ENCODE measurements at places on chromosomes 13 and 19. TPM values are rescaled to one million over a fixed set of nuclear protein-coding genes. Genes with fewer than 3 reads are reported as not detected.

The PTH2 gene
- not detected for total RNA-seq

The APOC4 gene
- total RNA-seq = not detected

- no peaks in the 10 kb centered on the region for H3K4me1 ChIP-seq
- H3K36me3 ChIP-seq = peaks cover 35% of the 10 kb centered on the region
- no peak for DNase-seq
- no peaks in the 10 kb centered on the region for H3K27me3 ChIP-seq
- no peak overlapping the region for H3K27ac ChIP-seq
Measured at GRCh38 chr19:42276821-42277220, 7.8 kb downstream of the CIC start.

DNA sequence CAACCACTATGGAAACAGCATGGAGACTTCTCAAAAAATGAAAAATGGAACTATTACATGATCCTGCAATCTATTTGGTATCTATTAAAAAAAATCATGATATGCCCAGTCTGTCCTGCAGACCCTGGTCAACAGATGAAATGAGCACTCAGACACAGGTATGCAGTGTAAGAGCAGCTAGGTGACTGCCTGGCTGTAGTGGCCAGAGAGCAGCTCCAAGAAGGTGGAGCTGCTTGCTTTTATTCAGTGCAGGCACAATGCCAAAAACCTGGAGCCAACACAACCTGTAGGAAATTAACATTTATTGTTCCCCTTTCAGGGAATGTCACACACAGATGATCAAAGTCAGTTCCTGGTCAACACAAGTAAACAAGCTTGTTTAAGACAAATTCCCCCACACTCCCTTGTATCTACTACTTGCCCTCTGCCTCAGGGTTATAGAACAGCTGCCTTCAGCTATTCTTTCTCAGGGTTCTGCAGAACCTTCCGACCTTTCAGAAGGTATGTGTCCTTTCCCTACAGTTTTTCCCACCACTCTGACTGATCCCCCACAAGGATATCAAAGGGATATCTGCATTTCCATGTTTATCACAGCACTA lies 933.7 kb upstream of the SLITRK5 start:
- H3K27me3 ChIP-seq = no peaks in the 10 kb centered on the region
- no peaks in the 10 kb centered on the region for H3K36me3 ChIP-seq
- no peak for DNase-seq

DNA sequence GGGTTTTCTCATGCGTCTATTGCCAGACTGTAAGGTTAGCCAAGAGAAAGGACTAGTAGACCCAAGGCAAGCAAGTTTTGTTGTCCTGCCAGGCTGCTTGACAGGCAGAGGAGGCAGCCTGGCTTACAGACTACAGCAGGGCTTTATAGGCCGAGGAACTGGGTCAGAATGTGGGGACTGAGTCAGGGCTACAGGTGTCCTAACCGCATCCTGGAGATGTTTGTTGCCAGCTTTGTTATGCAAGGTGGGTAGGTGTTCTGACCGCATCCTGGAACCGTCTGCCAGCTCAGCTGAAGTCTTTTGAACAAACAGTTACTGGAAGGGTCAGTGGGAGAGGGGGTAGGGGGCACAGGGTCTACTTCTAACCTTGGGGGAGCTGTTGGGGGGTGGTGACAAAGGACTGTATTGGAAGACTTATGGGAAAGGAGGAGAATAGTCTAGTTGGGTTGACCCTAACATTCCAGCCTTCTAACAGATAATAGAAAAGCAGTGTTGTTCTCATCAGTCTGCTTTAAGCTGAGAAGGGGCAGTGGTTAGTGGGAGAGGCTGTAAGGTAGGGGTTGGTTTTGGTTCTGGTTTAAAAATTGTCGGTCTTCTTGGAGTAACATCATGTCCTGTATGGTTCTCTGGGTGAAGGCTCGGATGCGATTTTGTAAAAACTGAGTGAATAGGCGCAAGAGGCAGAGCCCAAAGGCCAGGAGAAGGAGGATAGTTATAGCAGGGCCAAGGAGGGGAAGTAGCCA lies 913.8 kb upstream of the SLITRK5 start:
- H3K36me3 ChIP-seq = no peaks in the 10 kb centered on the region
- H3K4me1 ChIP-seq = no peaks in the 10 kb centered on the region
- no peaks in the 10 kb centered on the region for H3K27me3 ChIP-seq
- no peak overlapping the region for H3K27ac ChIP-seq
- DNase-seq = no peak
- H3K4me3 ChIP-seq = no peak overlapping the region

DNA sequence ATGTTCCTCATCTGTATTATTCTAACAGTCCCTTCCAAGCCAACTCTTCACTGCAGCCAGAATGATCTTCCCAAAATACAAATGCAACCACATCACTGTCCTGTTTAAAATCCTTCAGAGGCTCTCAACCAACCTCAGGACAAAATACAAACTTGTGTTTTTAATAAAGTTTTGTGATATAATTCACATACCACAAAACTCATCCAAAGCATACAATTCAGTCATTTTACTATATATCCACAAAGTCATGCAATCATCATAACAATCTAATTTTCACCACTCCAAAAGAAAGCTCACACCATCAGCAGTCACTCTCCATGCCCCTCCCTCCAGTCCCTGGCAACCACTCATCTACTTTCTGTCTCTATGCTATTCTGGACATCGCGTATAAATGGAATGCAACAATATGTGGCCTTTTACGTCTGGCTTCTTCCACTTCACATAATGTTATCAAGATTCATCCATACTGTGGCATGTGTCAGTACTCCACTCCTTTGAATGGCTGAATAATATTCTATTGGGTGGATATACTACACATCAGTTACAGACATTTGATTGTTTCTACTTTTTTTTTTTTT lies 81.7 kb upstream of the DOCK9 start:
- no peak overlapping the region for H3K27ac ChIP-seq
- no peak for DNase-seq
- H3K4me1 ChIP-seq = peaks cover 42% of the 10 kb centered on the region
- no peak overlapping the region for H3K4me3 ChIP-seq
- H3K36me3 ChIP-seq = no peaks in the 10 kb centered on the region

- H3K4me3 ChIP-seq = no peak overlapping the region
- no peaks in the 10 kb centered on the region for H3K27me3 ChIP-seq
- no peak overlapping the region for H3K27ac ChIP-seq
Measured at GRCh38 chr13:100601716-100602115, 13.1 kb upstream of the GGACT start.

DNA sequence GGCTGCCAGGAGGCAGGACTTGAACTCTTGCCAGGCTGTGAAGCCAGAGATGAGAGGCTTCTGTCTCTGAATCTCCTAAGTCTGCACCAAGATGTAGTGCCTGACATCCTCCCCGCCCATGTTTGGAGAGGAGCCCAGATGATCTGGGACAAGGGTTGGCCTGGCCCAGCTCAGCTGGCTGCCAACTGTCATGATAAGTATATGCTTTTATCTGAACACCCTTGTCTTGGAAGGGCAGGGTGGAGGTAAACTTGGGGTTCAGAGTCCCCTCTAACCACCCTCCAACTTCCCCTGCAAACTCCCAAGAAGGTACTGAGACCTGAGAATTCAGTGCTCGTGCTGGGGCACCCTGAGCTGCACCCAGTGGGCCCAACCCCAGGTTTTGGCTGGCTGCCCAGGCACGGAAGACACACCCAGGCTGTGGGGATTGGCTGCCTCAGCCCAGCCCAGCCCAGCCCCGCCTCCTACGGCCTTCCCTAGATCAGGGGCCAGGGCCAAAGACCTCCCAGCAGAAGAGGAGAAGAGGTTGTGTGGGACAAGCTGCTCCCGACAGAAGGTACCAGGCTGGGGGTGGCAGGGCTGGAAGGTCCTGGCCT lies at the start of gene CYP4F12:
CYP4F12 (plus strand) TSS at position 508 of the 596 bp plus-strand sequence. CDS start 443 bp downstream, outside the sequence.
- peak within 1 kb of the TSS; percentile 68 for H3K27ac ChIP-seq
- H3K36me3 ChIP-seq = no peaks in the 10 kb centered on the region
- no peaks in the 10 kb centered on the region for H3K4me1 ChIP-seq
- no peaks in the 10 kb centered on the region for H3K27me3 ChIP-seq
- H3K4me3 ChIP-seq = no peak within 1 kb of the TSS

DNA sequence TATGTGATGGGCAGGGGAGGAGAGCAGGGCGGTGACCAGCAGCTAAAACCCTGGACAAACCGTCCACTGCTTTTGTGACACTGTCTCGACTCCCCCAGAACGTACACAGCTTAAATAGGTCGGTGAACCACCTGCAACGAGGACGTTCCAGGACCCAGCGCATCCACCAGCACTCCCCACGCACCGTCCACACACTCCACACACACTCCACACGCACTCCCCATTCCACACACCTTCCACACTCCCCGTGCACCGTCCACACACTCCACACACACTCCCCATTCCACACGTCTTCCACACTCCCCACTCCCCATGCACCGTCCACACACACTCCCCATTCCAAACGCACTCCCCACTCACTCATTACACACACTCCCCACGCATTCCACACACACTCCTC lies 38.3 kb upstream of the C13orf46 start:
- H3K4me1 ChIP-seq = no peaks in the 10 kb centered on the region
- no peak for DNase-seq
- no peak overlapping the region for H3K27ac ChIP-seq

- H3K36me3 ChIP-seq = no peaks in the 10 kb centered on the region
- H3K27me3 ChIP-seq = no peaks in the 10 kb centered on the region
- no peak overlapping the region for H3K27ac ChIP-seq
Measured at GRCh38 chr13:52703482-52703881, 36.1 kb downstream of the CNMD start.

- no peak overlapping the region for H3K27ac ChIP-seq
- H3K27me3 ChIP-seq = no peaks in the 10 kb centered on the region
- no peak for DNase-seq
- H3K4me1 ChIP-seq = peaks cover 16% of the 10 kb centered on the region
Measured at GRCh38 chr19:4807188-4807587, 15.7 kb downstream of the FEM1A start.
